GM12892 (cell line): ENCODE measurements at places on chromosomes 2 and 18.

DNA sequence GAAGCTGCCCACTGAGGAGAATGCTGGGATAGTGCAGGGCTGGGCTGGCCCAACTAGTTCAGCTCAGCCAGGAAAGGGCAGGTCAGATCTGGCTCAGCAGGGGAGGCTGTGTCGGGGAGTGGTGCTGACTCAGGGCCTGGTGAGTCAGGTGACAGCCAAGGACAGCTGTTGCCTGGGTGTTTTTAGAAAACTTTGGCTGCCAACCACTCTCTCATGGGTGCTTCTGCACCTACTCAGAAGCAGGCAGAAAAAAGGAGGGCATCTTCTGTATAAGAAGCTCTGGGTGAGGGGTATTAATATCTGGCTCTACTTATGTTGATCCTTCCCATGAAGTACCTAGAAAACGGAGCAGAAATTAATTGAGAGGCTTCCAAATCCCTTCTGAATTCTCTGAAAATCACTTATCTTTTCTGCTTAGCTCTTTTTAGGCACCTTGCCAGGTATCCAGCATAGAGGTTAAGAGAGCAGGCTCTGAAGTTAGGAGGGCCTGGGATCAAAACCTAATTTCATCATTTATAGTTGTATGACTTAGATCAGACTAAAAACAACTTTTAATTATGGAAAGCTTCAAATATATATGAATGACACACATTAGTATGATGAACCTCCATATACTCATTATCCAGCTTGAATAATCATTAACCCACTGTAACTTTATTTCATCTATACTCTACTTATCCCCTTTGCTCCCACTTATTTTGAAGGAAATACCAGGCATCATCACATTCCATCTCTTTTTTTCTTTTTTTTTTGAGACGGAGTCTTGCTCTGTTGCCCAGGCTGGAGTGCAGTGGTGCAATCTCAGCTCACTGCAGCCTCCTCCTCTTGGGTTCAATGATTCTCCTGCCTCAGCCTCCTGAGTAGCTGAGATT, 15.5 kb upstream of the RAB10 start:
- no peak for DNase-seq

DNA sequence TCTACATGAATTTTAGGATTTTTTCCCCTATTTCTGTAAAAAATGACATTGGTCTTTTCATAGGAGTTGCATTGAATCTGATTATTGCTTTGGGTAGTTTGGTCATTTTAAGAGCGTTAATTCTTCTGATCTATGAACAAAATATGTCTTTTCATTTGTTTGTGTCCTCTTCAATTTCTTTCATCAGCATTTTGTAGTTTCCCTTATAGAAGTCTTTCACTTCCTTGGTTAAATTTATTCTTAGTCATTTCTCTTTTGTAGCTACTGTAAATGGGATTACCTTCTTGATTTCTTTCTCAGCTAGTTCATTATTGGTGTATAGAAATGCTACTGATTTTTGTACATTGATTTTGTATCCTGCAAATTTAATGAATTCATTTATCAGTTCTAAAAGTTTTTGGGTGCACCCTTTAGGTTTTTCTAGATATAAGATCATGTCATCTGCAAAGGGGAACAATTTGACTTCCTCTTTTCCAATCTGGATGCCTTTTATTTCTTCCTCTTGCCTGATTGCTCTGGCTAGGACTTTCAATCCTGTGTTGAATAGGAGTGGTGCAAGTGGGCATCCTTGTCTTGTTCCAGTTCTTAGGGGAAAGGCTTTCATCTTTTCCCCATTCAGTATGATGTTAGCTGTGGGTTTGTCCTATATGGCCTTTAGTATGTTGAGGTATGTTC, 36.6 kb upstream of the AAK1 start:
- no peak for DNase-seq

DNA sequence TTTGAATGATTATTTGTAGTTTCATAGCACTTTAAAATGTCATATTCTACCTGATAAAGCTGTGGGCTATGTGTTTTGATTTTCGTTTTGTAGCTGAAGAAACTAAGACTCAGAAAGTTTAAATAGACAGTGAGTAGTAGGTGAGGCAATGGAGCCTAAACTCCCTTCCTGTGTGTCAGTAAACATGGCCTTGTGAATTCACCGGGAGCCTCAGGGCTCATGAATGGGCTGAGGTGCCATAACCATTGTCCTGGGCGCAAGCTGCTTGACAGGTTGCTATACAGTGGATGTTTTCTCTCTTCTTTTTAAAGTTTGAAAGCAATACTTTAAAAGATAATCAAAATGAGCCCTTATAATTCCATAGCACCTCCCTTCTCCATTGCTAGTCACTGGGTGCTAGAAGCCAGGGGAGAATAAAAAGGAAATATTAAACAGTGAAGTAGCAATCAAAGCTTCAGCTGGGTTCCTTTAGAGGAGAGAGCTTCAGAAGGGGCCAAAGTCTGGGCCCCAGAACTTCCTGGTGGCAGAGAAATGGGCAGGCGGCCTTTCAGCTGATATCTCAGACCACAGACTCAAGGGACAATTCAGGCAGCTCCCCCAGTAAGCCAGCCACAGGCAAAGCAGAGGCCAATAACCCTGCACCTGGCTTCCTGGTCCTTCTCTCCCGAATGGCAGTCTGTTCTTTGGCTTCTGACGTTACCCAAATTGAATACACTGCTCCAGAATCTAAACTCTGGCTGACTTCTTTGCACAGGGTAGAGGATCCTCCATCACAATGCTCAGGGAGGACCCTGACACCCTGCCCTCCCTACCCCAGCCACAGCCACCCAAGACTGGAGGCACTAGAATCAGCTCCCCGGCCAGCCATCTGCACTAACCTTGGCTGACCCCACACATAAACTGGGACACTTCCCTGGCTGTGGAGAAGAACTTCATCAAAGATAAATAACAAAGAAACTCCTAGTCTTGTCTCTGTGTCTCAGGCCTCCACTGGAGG, 51.8 kb upstream of the NPAS2 start:
- DNase-seq: no peak

GRCh38 chr2:64766841-64767669, 113.3 kb upstream of the SERTAD2 start:
- no peak for DNase-seq

DNA sequence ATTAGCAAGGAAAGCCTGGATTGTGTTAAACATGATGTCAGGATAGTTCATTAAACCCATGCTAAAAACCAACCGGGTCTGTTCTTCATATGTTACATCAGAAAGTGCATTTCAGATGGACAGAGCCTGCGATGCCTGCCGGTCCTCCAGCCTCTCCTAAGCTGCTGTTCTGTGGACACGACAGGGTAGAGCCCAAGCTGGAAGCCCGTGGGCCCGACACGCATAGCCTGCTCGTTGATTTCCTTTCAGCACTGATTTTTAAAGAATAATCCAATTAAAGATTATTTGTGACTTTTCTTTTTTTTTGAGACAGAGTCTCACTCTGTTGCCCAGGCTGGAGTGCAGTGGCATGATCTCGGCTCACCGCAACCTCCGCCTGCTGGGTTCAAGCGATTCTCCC, 797 bp downstream of the OR6B3 start:
- no peak for DNase-seq
